ENCODE measurements at places on chromosomes 7 and 10.

DNA sequence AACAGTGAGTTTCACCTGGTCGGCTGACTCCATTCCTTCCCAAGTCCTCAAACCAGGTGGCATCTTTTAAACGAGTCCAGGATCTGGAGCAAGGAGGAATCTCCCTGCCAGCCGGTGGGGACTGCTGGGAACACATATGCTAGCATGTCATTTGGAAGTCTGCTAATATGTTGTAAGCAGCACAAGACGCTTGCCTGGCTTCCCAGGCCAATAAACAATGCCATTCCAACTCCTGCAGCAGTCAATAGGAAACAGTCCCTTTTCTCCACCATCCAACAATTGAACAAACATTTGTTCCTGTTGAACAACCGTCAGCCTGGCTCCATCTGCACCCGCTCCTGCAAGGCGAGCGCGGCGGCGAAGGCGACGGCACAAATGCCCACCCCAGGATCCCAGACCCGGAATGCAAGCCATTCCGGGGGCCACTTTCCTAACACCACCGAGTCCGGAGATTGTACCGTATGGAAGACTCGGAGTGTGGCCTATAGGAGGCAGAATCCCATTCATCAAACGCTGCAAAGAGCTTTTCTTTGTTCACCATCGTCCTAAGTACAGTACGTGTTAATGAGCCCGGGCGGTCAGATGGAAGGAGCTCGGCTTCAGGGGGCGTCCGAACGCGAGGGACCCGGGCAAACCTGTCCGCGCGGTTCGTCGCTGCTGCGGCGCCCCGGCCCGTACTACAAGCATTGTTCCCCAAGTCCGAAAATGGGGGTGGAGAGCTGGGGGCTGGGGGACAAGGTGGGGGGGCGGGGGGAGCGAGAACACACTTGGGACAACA, 1.6 kb downstream of the FAM53B start:
- no peaks in the 10 kb centered on the region for H3K27me3 ChIP-seq
- peak overlapping the region; percentile 87 for H3K27ac ChIP-seq
- peaks cover 45% of the 10 kb centered on the region for H3K4me1 ChIP-seq
- peak overlapping the region; percentile 67 for H3K4me3 ChIP-seq
- DNase-seq: no peak
- H3K36me3 ChIP-seq: no peaks in the 10 kb centered on the region

DNA sequence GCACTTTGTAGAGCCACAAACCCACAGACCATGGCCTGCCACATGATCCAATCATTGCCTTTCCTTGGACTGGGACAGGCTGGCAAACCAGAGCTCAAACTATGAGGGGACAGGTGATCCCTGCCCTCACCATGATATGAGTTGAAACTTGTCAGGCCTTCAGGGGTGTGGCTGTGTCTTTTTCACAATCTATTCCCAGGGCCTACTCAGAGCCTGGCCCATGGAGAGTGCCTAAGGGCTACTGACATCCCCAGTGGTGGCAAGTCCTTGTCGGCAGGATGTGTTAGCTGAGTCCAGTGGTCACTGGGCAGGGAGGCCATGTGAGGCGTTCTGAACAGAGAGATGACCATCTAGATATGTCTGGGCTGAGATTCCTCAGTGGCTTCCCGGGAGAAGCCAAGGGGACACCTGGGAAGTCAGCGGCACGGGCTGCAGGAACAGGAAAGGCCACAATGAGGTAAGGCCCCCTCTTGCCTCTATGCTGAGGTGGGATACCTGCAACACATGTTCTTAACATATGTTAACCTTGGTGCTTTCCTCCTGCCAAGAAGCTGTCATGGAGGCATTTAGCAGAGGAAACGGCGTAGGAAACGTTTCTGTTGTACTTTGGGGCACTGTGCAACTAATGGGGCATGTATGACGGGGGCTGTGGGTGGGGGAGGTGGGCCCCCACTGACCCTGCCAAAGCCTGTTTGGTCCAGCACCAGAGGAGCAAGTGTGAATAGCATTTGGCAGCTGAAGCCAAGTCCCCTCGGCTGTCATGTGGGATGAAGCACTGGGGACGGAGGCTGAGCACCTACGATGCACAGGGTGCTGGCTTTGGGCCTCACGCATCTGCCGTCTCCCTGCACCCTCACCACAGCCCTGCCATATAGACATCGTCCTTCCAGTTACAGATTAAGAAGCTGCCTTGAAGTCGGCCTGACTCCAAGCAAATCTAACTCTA, 384.0 kb downstream of the RPS24 start:
- H3K27ac ChIP-seq: no peak overlapping the region
- H3K4me3 ChIP-seq: no peak overlapping the region
- H3K36me3 ChIP-seq: no peaks in the 10 kb centered on the region
- no peak for DNase-seq
- H3K4me1 ChIP-seq: peaks cover 19% of the 10 kb centered on the region

DNA sequence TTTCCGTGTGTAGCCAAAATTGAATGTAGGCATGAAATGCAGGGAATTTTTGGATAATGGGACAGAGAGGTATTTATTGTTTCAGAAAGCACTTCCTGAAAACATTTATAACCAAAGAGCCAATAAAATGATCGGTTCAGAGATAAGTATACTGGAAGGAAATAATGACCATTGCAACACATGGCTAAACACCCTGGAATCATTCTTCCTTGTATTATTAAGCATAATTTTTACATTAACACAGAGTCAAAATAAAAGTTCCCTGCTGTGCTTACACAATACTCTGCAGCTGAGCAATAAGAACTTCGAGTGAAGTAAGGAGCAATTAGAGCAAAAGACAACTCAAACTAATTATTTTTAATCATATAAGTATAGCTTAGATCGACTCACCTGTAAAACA, 648.3 kb downstream of the TNS3 start:
- H3K36me3 ChIP-seq: no peaks in the 10 kb centered on the region
- no peak overlapping the region for H3K27ac ChIP-seq
- H3K4me1 ChIP-seq: no peaks in the 10 kb centered on the region
- no peak for DNase-seq
- H3K4me3 ChIP-seq: no peak overlapping the region

DNA sequence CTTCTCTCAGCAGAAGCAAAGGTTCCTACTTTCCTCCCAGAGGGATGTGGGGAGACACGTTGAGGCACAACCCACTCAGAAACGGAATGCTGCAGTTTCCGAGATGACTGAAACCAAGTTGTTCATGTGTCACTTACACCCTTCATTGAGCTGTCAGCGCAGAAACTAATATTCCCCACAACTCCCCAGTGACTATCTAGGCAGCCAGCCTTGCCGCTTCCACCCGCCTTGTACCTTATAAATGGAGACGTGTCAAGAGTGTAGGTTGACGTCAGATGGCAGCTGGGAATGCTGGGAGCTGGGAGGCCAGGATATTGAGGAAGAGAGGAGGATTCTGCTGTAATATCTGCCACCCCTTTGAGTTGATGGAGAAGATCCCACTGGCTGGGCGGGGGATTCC, 15.1 kb downstream of the GPR26 start:
- peaks cover 28% of the 10 kb centered on the region for H3K36me3 ChIP-seq
- peaks cover 2% of the 10 kb centered on the region for H3K27me3 ChIP-seq
- H3K4me1 ChIP-seq: no peaks in the 10 kb centered on the region
- DNase-seq: no peak
- no peak overlapping the region for H3K27ac ChIP-seq

DNA sequence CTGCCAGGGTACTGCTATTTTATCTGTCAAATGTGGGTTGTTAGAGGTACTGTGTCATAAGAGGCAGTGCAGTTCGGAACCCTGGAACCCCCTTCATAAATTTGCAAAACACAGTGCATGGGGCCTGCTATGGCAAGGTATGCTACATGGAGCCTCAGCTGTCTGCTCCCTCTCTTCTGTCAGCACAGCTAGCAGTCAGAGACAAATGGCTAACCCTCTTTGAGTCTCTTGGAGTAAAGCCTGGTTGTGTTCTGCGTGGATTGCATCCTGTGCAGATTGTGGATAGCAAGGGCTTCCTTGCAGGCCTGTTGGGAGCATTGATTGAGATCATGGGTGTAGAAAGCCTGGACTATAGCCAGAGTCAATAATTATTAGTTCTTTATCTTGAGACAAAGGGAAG, 397.8 kb downstream of the AUTS2 start:
- no peak overlapping the region for H3K27ac ChIP-seq
- peak; percentile 42 for DNase-seq
- H3K27me3 ChIP-seq: no peaks in the 10 kb centered on the region
- H3K36me3 ChIP-seq: no peaks in the 10 kb centered on the region
- no peak overlapping the region for H3K4me3 ChIP-seq

Data from spinal cord (tissue), 10 donors.